Activated CD8-positive, alpha-beta T cell treated with anti-CD3 and anti-CD28 coated beads for 36 hours (primary cell): ENCODE measurements at places on chromosomes 11 and 22. TPM values are rescaled to one million over a fixed set of nuclear protein-coding genes. Genes with fewer than 3 reads are reported as not detected.

DNA sequence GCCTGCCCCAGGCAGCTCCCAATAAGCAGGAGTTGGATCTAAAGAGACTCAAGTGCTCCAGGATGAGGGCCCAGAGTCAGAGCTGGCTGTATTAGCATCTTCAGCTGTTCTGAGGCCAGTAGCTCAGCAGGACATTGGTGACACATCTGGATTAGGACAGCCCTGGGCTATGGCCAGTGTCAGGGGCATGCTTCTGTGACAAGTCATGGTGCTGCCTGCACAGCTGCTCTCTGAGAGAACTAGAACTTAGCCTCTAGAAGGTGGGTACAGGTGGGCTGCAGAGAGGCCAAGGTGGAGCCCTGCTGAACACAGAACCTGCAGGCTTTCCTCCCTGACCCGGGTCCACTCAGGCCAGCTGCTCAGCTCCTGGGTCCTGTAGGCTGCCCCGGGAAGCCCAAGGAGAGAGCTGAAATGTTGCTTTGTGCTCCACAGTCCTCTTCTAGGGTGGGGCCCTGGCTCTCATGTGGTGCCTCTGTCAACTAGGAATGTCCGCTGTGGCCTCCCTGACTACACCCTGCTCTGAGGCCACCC, 426.9 kb downstream of the SOX6 start:
- DNase-seq: no peak

- DNase-seq: no peak
Observed at GRCh38 chr11:74310857-74311256, 583 bp downstream of the P4HA3 start.

Gene UQCR10
- 92.4 TPM for total RNA-seq

- DNase-seq: no peak
Observed at GRCh38 chr11:118142081-118142480, 10.5 kb downstream of the SCN4B start.

DNA sequence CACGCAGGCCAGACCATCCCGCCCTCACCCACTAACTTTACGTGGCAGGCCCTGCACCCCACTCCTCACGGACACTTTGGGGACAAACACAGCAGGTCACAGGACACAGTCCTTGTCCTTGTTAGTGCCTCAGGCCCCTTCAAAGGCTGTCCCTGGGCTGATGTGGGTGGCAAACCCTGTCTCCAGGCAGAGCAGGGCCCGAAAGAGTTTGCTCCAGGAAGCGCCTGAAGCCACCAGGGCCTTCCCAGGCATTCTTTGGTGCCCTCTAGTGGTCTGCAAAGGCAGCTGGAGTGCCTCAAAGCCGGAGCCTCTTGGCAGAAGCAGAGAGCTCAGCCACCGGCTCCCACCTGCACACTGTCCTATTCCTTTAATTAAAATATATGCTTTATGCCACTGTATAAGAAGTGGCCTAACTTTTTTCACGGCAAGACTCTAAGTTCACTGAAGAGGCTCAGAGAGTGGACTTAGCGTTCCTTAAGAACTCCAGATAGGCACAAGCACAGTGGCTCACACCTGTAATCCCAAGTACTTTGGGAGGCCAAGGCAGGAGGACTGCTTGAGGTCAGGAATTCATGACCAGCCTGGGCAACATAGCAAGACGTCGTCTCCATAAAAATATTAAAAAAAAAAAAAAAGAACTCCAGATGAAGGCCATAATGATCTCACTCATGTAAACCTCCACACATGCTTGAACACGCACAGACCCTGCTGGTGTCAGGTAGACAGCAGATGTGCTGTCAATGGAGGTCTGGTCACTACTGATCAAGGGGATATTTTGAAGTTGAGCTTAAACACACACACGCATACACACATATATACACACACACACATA, 11.1 kb downstream of the TXN2 start:
- peak; percentile 86 for DNase-seq

DNA sequence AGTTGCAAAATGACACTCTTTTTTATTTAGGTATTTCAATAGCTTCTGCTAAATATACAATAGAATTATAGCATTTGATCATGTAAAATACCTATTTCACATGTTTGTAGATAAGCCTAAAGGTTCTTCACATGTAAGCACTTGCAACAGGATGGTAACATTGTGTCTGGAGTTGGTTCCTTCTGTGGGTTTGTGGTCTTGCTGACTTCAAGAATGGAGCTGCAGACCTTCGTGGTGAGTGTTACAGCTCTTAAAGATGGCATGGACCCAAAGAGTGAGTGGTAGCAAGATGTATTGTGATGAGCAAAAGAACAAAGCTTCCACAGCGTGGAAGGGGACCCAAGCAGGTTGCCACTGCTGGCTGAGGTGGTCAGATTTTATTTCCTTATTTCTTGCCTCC, 246.4 kb upstream of the PDGFD start:
- DNase-seq: no peak

GRCh38 chr22:39270280-39270679, 25.5 kb upstream of the PDGFB start:
- DNase-seq: no peak

Gene MMP20
- not detected for total RNA-seq

Gene SLC3A2
- total RNA-seq: 315 TPM

DNA sequence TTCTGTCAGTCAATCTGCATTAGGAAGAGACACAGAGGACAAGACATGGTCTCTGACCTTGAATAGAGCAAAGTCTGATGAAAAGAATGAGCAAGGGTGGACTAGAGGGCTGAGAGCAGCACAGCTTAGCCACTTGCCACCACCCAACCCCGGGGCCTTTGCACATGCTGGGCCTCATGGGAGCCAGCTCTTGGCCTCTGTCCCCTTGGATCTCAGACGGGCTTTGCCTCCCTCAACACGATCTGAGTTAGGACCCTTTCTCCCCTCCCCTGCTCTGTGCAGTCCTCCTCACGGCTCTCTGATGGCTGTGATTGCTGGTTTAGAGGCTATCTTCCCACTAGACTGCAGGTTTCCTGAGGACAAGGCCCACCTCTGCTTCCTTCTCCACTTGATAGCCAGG, 131.6 kb upstream of the B3GAT1 start:
- DNase-seq: no peak

- no peak for DNase-seq
Observed at GRCh38 chr11:28303477-28304191, 195.4 kb downstream of the METTL15 start.

Gene OR52H1
- total RNA-seq: not detected

Gene PKNOX2
- total RNA-seq: not detected

DNA sequence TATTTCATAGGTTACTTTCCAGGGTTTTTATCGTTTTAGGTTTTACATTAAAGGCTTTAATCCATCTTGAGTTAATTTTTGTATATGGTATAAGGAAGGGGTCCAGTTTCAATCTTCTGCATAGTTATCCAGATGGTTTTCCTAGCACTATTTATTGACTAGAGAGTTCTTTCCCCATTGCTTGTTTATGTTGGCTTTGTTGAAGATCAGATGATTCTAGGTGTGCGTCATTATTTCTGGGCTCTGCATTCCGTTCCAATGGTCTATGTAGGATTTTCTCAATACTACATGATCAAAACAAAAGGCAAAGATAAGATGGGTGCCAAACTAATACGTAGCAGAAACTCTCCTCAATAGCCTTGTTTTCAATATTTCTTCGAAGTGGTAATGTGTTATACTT, 14.3 kb upstream of the RIC3 start:
- no peak for DNase-seq

GRCh38 chr11:8329336-8329735, 65.7 kb upstream of the LMO1 start:
- DNase-seq: no peak

Gene SCGB1D2
- total RNA-seq: not detected

DNA sequence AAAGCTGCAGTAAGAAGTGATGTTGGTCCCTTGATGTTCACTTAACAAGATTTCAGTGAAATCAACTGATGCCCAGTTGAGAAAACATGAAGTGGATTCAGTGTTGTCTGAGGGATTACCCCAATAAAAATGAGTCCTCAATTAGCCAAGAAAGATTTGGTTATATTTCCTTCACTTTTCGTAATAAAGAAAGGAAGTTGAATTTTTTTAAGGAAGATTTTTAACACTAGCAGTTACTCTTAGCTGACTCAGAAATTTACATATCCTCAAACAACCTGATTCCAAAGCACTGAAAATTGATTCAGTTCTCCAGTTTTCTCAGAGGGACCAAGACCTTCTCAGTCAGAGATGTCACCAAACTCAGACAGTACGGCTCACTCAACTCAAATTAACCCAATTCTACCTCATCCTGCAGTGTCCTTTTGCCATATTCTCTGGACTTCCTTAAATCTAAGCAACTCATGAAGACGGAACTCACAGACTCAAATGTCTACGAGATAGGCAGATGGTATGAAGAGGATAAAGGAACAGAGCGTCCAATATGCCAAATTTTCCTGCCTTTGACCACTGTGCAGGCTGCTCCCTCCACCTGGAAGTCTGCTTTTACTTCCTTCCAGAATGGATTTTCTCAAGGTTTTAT, 22.8 kb downstream of the SLC5A4 start:
- DNase-seq: no peak

DNA sequence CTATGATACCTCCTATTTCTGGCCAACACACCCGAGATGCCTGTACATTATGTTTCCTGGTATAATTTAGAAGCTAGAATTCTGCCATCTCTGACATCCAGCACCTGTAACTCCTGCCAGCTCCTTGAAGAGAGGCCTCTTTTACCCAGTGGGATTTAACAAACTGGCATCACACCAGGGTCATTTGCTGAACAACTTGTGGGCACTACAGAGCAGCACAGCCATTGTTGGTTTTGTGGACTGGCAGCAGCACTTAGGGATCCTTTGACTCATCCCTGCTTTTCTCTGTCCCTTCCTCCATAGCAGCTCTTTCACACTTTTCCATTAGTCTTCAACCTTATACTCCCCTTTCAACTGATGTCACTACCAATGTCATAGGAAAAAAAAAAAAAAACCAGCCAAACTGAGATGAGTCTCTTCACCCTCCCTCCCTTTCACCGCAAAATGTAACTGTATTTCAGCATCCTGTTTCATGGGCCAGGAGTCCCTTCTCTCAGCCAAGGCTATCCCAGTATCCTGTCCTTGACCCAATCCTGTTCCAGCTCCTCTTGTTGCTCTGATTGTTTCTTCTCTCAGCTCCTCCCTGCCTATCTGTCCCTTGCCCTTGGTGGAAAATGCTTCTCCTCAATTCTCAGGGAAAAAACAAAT, 68.7 kb downstream of the PPFIBP2 start:
- no peak for DNase-seq

DNA sequence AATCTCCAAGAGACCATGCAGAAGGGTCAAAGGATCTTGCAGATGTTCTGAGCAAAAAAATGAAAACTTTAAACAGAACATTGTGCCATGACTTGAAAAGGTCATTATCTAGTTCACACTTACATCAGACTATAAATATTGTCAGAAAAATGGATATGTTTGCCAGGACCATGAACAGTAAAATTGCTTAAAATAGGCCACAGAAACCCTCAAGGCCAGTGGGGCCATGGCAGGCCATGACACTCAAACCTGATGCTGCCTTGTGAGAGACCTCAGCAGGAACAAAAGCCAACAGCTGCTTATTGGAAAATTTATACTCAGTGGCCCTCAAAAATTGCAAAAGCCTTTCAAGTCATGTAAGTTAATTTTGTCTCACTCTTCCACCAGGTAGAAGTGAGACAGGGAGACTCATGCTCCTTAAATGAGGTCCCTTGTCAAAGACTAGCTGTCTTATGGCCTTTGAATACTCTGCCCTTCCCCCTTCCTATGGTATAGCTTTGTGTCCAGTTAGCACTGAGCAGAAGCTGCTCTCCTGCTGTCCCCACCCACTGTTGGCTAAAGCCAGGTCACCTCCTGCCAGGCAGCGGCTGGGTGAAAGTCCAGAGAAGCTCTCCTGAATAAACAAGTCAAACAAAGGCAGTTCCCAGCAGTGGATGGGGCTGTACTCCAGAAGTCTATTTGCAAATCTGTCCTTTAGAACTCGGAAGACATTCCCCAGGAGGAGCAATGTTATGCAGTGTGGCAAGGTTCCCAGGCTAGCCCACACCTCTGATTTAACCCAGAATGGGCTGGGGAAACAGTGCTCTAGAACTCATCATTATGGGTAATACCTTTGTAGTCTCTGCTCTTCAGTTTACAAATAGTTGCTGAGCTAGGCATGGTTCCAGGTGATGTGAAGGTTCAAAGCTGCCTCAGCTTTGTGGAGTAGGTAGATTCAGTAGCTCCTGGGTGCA, 21.4 kb downstream of the ADM start:
- no peak for DNase-seq

GRCh38 chr11:44580701-44581100, 15.2 kb downstream of the CD82 start:
- DNase-seq: no peak

- DNase-seq: no peak
Observed at GRCh38 chr11:8365216-8365941, 101.7 kb upstream of the LMO1 start.

Gene MRGPRX3
- not detected for total RNA-seq

Gene BCO2
- 1.4 TPM for total RNA-seq

GRCh38 chr11:67629386-67630227, at the start of gene NUDT8:
NUDT8 (minus strand) TSS chr11:67629937; CDS start chr11:67629911, 26 bp downstream.
- DNase-seq: peak; percentile 94

GRCh38 chr11:102112509-102112821, 2.2 kb downstream of the YAP1 start:
- no peak for DNase-seq

Gene PIK3C2A
- total RNA-seq: 29.3 TPM

- no peak for DNase-seq
Observed at GRCh38 chr11:16861862-16862261, 123.4 kb downstream of the C11orf58 start.

DNA sequence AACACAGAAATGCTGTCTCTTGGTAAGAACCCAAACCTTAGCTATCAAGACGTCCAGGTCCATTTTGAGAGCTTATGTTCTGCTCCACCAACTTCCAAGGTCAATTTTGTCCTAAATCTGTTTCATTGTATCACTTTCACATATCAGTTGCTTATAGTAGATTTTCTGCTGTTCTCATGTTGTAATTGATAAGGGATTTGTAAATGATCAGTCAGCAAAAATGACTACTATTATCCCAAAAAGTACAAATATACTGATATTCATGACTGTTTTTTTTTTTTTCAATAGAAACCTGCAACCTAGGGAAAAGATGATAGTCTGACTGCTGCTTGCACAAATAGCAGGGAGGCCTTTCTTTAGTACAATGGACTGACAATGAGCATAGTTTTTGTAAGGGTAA, 128.1 kb downstream of the ARHGAP20 start:
- DNase-seq: no peak

- DNase-seq: no peak
Observed at GRCh38 chr11:110069158-110069737, 23.9 kb upstream of the ZC3H12C start.

GRCh38 chr11:74559934-74560309, 32.5 kb upstream of the POLD3 start:
- no peak for DNase-seq

DNA sequence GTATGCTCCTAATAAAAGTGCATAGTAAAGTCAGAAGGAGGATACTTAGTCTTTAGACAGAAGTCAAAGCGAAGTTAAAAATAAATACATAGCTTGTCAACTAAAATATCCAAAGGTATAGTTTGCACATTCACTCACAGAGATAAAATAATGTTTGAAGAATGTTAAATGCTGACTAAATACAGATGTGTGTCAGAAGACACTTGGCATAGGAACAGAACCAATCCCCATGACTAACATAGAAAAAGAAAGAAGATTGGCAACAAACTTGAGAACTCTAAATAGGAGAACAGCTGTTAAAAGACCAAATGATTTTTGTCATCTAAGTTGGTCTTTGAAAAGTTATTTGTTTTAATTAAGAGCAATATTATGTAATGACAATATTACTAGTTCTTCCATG, 1172.1 kb upstream of the RAG2 start:
- no peak for DNase-seq

GRCh38 chr11:19703211-19703610, 9.4 kb upstream of the NAV2 start:
- no peak for DNase-seq
